Fibroblast of gingiva (primary cell): ENCODE measurements at places on chromosomes 5 and 9.

DNA sequence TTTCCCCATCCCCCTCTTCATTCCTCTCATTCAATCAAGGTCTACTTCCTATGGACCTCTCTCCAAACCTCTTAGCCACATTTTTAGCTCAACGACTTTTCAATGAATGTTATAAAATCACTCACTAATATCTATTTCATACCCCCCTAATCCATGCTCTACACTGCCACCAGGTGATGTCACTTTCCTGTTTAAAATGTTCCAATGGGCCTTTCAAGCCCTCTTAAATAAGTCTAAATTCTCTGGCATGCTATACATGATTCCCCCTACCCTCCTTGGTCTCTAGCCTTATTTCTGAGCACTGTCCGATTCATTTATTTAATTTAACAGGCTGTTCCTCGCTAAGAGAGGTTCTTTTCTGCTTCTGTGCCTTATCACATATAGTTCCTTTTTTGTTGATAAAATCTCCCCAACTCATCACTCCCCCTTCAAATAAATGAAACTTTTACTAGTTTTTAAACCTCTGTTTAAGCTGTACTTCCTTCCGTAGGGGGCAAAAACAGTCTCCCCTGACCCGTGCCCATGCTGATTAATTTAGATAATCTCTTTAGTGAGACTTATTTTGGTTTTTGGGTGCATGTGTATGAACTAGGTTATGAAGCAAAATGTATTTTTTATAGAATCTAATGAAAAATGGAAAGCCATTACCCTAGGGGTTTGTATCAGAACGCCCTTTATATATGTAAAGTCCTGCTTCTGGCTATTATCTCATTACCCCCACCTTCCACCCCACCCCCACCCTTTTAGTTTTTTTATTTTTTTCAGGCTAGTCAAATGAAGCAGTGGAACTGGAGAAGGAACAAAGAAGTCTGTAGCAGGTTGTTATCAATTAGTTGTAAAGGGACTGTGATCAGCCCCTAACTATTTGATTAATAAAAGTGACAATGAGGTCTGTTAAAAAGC lies 9.0 kb downstream of the ABHD17B start:
- DNase-seq: no peak

- DNase-seq: no peak
Measured at GRCh38 chr5:68303038-68303738, 87.6 kb downstream of the PIK3R1 start.

GRCh38 chr5:140627972-140628371 lies 5.0 kb downstream of the CD14 start:
- no peak for DNase-seq

GRCh38 chr5:6491196-6491918 lies 42.7 kb downstream of the UBE2QL1 start:
- DNase-seq: no peak

- no peak for DNase-seq
Measured at GRCh38 chr5:105617436-105618215, 2053.1 kb downstream of the EFNA5 start.

- DNase-seq: no peak
Measured at GRCh38 chr5:38367410-38367809, 109.1 kb downstream of the EGFLAM start.

DNA sequence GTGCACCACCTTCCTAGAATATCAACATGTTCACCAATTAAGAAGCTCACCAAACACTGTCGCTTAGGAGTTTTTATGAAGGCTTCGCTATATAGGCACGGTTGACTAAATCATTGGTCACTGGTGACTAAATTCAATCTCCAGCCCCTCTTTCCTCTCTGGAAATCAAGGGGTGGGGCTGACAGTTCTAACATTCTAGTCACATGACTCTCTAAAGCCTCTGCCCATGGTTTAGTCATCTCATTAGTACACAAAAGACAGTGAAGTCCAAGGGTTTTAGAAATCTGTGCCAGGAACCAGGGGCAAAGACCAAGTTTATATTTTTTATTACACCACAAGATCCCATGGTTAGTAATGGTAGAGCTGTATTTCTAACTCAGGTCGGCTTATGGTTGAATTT lies 243.2 kb downstream of the ELAVL2 start:
- no peak for DNase-seq

DNA sequence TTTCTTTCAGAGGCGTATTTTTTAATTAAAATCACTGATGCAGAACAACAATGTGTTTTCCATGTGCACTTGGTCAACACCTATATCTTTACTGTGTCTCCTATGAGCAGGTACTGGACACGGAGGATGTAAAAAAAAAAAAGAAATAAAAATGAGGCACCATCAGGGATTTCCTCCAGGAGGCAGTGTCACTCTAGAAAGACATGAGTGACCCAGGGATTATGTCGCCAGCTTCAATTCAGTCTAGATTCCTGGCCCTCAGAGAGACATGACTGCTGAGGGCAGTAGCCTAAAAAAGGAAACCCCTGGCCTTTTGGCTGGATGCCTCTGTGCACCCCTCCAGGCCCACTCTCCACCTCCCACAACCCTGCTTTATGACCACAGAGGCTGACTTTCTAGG lies 18.3 kb upstream of the IL33 start:
- peak; percentile 32 for DNase-seq

GRCh38 chr9:112179816-112180215 lies 4.7 kb upstream of the SUSD1 start:
- DNase-seq: peak; percentile 93

- no peak for DNase-seq
Measured at GRCh38 chr9:134373953-134374300, 47.7 kb downstream of the RXRA start.
